ENCODE measurements at places on chromosomes 16 and 17.

DNA sequence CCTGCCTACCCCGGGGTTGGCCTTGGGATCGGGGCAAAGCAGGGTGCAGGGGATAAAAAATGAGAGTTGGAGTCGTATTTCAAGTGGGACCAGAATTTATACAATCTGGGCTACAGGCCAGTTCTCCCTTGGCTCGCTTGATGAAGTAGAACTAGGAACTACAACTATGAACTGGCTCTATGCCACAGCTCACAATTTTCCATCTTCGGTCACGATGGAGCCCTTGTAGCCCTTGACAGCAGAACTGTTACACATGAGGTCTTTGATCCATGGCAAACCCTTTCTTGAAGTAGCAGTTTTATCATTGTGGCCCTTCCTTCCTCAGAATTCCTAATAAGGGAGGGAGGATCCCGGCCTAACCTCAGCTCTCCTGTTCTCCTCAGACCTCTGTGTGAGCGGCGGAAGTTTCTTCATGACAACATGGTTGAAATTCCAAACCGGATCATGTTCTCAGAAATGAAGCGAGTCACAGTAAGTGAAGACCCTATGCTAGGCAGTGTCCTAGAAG is 17.1 kb downstream of the LIG3 start:
- peaks cover 18% of the 10 kb centered on the region for H3K4me1 ChIP-seq
- no peaks in the 10 kb centered on the region for H3K27me3 ChIP-seq
- H3K36me3 ChIP-seq, result no peaks in the 10 kb centered on the region
- DNase-seq, result peak; percentile 89
- H3K27ac ChIP-seq, result peak overlapping the region; percentile 64
- H3K4me3 ChIP-seq, result no peak overlapping the region

DNA sequence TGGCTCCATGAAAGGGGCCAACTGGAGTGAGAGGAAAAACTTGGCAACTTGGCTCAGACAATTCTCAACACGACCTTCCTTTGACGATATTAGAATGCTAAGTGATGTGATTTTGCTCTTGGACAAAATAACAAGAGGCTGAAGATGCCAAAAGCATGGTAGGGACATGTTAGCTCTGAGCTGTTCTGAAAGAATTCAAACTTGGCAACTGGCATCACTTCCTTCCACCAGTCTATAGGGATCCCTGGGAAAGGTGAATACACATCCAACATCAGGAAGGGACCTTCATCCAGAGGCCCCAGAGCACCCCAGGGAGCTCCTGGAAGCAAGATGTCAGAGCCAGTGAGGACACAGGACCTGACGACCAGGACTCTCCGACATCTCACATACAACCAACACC is 4.3 kb downstream of the KRT37 start:
- H3K27me3 ChIP-seq, result no peaks in the 10 kb centered on the region
- no peak overlapping the region for H3K27ac ChIP-seq
- no peak for DNase-seq
- H3K4me1 ChIP-seq, result peaks cover 31% of the 10 kb centered on the region
- H3K4me3 ChIP-seq, result no peak overlapping the region

- H3K36me3 ChIP-seq, result no peaks in the 10 kb centered on the region
- DNase-seq, result no peak
- no peak within 1 kb of the TSS for H3K27ac ChIP-seq
- peaks cover 12% of the 10 kb centered on the region for H3K4me1 ChIP-seq
- H3K4me3 ChIP-seq, result no peak within 1 kb of the TSS
- H3K27me3 ChIP-seq, result no peaks in the 10 kb centered on the region
Observed at GRCh38 chr16:1430759-1431496, at the start of gene PERCC1. Gene PERCC1 (plus strand): TSS chr16:1431078. CDS start chr16:1432594, 1,516 bp downstream.

GRCh38 chr17:75922173-75922961 is 17.7 kb upstream of the MRPL38 start:
- H3K36me3 ChIP-seq, result no peaks in the 10 kb centered on the region
- peaks cover 23% of the 10 kb centered on the region for H3K4me1 ChIP-seq
- DNase-seq, result no peak
- H3K4me3 ChIP-seq, result no peak overlapping the region

GRCh38 chr17:16466407-16466806 is 25.6 kb downstream of the LRRC75A start:
- peaks cover 58% of the 10 kb centered on the region for H3K4me1 ChIP-seq
- H3K27me3 ChIP-seq, result no peaks in the 10 kb centered on the region
- no peak overlapping the region for H3K4me3 ChIP-seq
- H3K27ac ChIP-seq, result no peak overlapping the region
- no peak for DNase-seq
- H3K36me3 ChIP-seq, result no peaks in the 10 kb centered on the region

DNA sequence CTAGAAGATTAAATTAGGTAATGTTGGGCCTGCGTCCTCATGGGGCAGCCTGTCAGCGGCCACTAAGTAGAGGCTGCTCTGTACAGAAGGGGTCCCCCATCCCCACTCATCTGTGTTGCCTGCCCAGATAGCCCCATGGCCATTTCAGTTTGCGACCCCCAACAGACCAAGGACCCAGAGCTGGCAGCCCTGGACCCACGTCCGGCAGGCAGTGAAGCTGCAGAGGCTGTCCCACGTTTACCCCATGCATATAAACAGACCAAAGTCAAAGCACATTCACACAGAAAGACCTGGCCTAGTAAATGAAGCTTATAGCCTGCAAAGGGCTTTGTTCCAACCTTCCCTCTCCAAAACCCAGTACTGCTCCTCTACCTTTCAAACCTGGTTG is 4.6 kb downstream of the PDF start:
- no peak overlapping the region for H3K4me3 ChIP-seq
- no peaks in the 10 kb centered on the region for H3K36me3 ChIP-seq
- no peaks in the 10 kb centered on the region for H3K27me3 ChIP-seq

DNA sequence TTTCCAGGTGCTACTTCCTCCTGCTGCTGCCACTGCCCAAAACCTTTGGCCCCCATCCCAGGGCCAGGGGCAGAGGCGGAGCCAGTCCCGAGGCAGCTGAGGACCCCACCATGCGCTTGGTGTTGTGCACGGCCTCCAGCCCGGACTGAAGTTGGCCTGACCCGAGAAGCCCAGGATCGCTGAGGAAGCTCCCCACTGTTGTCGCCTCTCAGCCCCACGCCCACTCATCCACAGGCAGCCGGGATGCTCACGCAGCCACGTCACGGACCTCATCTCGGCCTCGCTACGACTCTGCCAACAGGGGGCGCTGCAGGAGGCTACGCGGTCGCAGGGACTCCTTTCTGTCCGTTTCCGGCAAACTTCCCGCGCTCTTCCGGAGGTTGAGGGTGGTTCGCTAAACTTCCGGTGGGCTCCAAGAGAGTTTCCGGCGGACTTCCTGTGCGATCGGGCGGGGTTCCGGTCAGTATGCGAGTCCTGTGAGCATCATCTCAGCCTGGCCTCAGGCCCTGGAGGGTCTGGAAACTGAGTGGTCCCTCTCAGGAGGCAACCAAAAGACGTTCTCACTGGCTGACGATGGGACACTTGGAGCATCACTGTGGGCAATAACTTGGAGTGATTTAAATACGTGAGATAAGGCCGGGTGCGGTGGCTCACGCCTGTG is 12.4 kb downstream of the ZG16B start:
- H3K27me3 ChIP-seq, result no peaks in the 10 kb centered on the region
- peak; percentile 85 for DNase-seq
- H3K4me1 ChIP-seq, result no peaks in the 10 kb centered on the region
- H3K27ac ChIP-seq, result no peak overlapping the region
- no peaks in the 10 kb centered on the region for H3K36me3 ChIP-seq

DNA sequence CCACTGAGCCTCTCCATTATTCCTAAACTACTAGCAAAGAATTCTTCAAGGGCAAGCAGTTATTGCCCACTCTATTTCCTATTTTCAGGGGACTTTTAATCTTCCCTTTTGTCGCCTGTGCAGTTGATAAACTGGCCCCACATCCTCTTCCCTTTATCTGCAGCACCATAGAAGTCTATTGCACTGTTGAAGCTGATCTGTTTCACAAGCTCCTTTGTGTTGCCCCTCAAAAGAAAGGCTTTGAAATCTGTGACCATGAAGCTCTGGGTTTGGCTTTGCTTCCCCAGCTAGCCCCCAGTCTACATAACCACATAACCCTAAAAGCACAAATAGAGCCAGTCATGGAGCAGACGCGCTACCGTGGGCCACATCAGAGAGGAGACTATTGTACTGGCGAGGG is 37.1 kb downstream of the CDRT15 start:
- no peak overlapping the region for H3K4me3 ChIP-seq
- no peaks in the 10 kb centered on the region for H3K27me3 ChIP-seq
- H3K27ac ChIP-seq, result no peak overlapping the region
- H3K36me3 ChIP-seq, result no peaks in the 10 kb centered on the region
- DNase-seq, result no peak
- H3K4me1 ChIP-seq, result peaks cover 10% of the 10 kb centered on the region

GRCh38 chr16:53048139-53048915 is 4.4 kb downstream of the CHD9NB start:
- no peak overlapping the region for H3K27ac ChIP-seq
- no peaks in the 10 kb centered on the region for H3K36me3 ChIP-seq
- no peak overlapping the region for H3K4me3 ChIP-seq
- no peaks in the 10 kb centered on the region for H3K4me1 ChIP-seq
- no peak for DNase-seq

GRCh38 chr17:28518132-28518531 is 12.0 kb downstream of the FOXN1 start:
- no peak for DNase-seq
- no peak overlapping the region for H3K4me3 ChIP-seq
- no peaks in the 10 kb centered on the region for H3K27me3 ChIP-seq
- H3K4me1 ChIP-seq, result no peaks in the 10 kb centered on the region
- H3K27ac ChIP-seq, result no peak overlapping the region

DNA sequence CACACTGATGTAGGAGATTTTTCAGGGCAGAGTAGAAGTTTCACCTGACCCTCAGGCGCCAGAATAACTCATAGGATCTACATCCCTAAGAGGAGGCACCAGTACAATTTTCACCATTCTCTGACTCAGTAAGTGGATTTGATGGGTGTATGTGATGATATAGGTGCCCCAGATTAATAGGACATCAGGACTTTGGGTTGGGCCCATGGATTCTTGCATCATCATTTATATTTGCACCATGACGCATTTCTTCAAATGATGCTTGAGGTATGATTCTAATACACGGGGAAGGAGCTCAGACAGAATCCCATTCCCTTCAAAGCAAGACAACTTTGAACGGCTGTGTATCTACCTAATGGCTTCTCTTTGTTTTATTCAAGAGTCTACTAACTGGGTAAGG is 173.2 kb downstream of the TMEM114 start:
- H3K4me1 ChIP-seq, result no peaks in the 10 kb centered on the region
- no peak for DNase-seq
- H3K36me3 ChIP-seq, result no peaks in the 10 kb centered on the region
- no peak overlapping the region for H3K27ac ChIP-seq

GRCh38 chr17:82878527-82878926 is 38.7 kb upstream of the ZNF750 start:
- no peak overlapping the region for H3K27ac ChIP-seq
- H3K4me3 ChIP-seq, result no peak overlapping the region
- H3K27me3 ChIP-seq, result no peaks in the 10 kb centered on the region
- peak; percentile 40 for DNase-seq
- no peaks in the 10 kb centered on the region for H3K36me3 ChIP-seq

GRCh38 chr17:1582374-1582773 is 19.8 kb upstream of the PITPNA start:
- H3K4me1 ChIP-seq, result peaks cover 8% of the 10 kb centered on the region
- H3K27ac ChIP-seq, result no peak overlapping the region
- no peaks in the 10 kb centered on the region for H3K27me3 ChIP-seq
- DNase-seq, result no peak
- no peaks in the 10 kb centered on the region for H3K36me3 ChIP-seq
- H3K4me3 ChIP-seq, result no peak overlapping the region

DNA sequence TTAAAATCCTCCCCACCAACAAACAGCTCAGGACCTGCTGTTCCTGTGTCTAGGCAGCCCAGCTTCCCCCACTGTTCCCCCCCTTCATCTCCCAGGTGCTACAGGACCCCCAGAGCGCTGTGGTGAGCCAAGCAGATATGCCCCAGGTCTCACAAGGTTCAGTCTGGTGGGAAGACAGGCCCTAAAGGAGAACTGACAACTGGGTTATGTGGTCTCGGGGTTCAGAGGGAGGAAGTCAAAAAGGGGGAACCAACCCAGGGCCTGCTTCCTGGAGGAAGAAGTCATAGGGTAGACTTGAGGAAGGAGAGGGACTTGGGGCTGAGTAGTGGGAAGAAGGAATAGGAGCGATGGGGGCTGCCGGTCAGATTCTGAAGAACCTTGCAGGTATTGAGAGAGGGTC is 2.6 kb downstream of the RIPOR1 start:
- H3K36me3 ChIP-seq, result no peaks in the 10 kb centered on the region
- no peak for DNase-seq
- H3K4me3 ChIP-seq, result no peak overlapping the region

DNA sequence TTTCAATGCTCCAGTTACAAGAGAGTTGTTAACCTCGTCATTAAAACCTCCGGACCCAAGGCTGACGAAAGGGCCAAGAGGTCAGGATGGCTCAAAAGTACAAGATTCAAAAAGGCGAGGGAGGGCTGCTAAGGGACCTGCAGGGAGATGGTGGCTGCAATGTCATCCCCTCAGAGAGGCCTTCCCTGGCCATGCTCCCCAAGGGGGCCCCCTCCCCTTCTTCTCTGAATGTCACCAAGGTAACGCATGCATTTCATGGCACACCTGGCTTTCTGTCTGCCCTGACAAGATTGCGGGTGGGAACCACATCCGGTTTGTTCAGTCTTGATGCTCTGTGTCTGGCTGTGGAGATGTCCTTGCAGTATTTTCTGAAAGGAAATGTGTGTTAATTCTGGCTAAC is 89.9 kb downstream of the C16orf78 start:
- H3K4me3 ChIP-seq, result no peak overlapping the region
- no peaks in the 10 kb centered on the region for H3K4me1 ChIP-seq

GRCh38 chr17:41822216-41823140 is 9.7 kb downstream of the FKBP10 start:
- DNase-seq, result no peak
- no peaks in the 10 kb centered on the region for H3K27me3 ChIP-seq
- H3K4me1 ChIP-seq, result no peaks in the 10 kb centered on the region
- H3K36me3 ChIP-seq, result no peaks in the 10 kb centered on the region

DNA sequence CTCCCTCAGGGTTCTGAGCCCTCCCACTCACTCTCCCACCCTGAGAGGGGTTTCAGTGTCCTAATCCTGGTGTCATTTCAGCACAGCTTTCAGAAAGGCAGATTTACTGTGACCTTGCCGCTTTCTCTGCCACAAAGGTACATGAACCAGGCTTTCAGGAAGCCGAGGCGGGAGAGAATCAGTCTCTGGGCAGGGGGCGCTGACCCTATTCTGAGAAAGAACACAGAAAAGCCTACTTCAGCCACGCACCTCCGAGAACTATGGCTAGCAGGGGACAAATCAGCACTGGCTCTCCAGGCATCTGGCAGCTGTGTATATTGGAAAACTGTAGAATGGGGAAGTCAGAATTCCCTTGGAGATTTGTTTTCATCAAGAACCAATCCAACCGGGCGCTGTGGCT is 57.7 kb upstream of the BCAR1 start:
- H3K27ac ChIP-seq, result no peak overlapping the region
- H3K27me3 ChIP-seq, result no peaks in the 10 kb centered on the region
- DNase-seq, result no peak
- no peak overlapping the region for H3K4me3 ChIP-seq

DNA sequence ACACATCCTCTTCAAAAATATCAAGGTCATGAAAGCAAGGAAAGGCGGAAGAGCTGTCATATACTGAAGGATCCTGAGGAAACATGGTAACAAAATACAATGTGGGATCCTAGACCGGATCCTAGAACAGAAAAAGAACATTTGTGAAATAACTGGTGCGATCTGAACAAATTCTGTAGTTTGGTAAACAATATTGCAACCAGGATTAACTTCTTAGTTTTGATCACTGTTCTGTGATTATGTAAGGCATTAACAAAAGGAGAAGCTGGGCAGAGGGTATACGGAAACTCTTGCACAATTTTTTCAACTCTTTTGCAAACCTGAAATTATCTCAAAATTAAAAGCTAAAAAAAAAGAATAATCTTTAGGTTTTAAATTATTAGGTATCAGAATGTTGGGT is 109.7 kb downstream of the TRIM37 start:
- no peak overlapping the region for H3K27ac ChIP-seq
- H3K36me3 ChIP-seq, result no peaks in the 10 kb centered on the region
- no peaks in the 10 kb centered on the region for H3K27me3 ChIP-seq
- H3K4me3 ChIP-seq, result no peak overlapping the region
- H3K4me1 ChIP-seq, result peaks cover 12% of the 10 kb centered on the region
